Amniotic stem cell (primary cell): ENCODE measurements at places on chromosomes 16 and 17.

GRCh38 chr16:85673529-85674417, 15.0 kb downstream of the GINS2 start:
- DNase-seq = no peak

- peak; percentile 65 for DNase-seq
These were observed 61.3 kb upstream of the KIFC3 start for GRCh38 chr16:57863434-57864160.

- DNase-seq = no peak
These were observed 55.3 kb downstream of the NOG start for GRCh38 chr17:56648806-56649205.

- no peak for DNase-seq
These were observed 541 bp downstream of the RHBDF2 start for GRCh38 chr17:76500747-76501017.

DNA sequence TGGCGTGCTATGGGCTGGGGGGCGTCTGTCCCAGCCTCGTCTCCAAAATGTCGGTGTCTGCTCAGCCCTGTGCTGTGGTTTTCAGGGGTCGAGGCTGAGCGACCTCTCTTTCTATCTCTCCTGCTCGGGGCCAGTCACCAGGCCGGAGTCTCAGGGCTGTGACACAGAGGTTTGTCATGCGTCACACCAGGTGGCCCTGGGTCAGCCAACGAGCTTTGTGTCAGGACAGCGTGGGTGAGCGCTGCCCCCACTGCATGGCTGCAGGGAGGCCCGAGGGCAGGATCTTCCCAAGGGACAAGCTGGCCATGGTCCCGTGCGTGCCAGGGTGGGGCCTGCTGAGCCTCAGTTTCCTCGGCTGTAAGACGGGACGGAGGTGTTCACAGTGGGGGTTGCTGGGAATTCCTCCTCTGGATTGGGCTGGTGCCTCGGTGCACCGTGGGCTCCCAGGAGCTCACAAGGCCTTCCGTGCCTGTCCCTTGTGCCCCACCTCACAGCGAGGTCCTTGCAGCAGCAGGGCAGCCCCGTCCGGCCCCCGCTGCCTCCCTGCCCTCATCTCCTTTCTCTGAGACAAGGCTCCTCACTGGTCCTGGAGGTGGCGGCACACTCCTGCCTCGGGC, 50.5 kb downstream of the CBFA2T3 start:
- DNase-seq = no peak

- no peak for DNase-seq
These were observed 10.7 kb downstream of the ENGASE start for GRCh38 chr17:79085154-79085920.

GRCh38 chr17:336110-337021, 16.2 kb downstream of the RPH3AL start:
- DNase-seq = no peak

DNA sequence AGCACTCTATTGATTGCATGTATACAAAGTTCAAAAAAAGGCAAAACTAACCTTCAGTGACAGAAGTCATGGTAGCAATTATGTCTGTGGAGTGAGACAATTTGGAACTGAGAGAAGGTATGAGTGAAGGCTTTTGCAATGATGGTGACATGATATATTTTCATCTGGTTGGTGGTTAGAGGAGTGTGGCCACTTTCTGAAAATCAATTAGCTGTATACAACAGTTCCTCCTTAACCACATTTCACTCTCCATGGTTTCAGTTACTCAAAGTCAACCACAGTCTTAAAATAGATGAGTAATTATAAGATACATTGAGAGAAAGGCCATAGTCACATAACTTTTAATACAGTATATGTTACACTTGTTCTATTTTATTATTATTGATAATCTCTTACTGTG, 26.2 kb downstream of the ADAMTS18 start:
- DNase-seq = no peak

- DNase-seq = no peak
These were observed 122.9 kb upstream of the SMURF2 start for GRCh38 chr17:64785011-64785421.

- no peak for DNase-seq
These were observed 12.0 kb upstream of the KCNJ18 start for GRCh38 chr17:21680366-21680765.

- DNase-seq = no peak
These were observed 68.7 kb downstream of the ARSG start for GRCh38 chr17:68359791-68360535.

DNA sequence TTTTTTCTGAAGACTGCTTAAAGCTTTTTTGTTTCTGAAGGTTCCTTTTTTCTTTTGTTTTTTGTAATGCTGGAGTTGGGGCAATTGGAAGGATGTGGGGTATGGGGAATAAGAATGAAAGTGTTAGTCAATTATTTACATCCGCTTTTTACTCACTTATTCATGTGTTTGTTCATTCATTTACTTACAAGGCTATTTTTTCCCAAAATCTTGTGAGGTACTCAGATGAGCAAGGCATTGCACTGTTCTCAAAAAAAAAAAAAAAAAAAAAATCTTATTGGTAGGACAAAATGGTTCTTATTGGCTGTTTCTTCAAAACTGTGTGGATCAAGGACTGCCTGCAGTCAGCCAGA, 55.7 kb downstream of the PLD6 start:
- no peak for DNase-seq

- no peak for DNase-seq
These were observed 505.8 kb upstream of the ERCC4 start for GRCh38 chr16:13414154-13414553.

GRCh38 chr17:74253036-74253435, 21.0 kb upstream of the DNAI2 start:
- DNase-seq = no peak

GRCh38 chr17:75853433-75853832, 1.7 kb downstream of the WBP2 start:
- no peak for DNase-seq

GRCh38 chr17:48724251-48725003, 1.4 kb downstream of the PRAC2 start:
- peak; percentile 70 for DNase-seq

- DNase-seq = no peak
These were observed 30.4 kb downstream of the TMEM100 start for GRCh38 chr17:55692276-55692675.

DNA sequence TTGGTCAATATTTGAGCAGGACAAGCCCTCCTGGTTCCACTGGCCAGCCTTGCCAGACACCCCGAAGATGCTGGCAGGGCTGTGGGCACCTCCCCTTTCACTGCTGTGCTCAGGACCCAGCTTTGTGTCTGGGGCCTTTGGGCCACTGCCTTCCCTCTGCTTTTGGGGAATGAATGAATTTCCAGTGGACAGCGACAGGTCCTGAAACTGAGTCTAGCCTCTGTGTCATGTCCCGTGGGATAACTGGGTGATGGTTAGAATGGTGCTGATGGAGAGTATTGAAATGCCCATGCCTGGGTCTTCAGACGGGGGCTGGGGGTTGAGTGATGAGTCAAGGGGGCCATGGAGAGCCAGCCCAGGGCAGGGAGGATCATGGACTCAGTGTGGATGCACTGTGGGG, 135.8 kb downstream of the FOXL1 start:
- DNase-seq = no peak

DNA sequence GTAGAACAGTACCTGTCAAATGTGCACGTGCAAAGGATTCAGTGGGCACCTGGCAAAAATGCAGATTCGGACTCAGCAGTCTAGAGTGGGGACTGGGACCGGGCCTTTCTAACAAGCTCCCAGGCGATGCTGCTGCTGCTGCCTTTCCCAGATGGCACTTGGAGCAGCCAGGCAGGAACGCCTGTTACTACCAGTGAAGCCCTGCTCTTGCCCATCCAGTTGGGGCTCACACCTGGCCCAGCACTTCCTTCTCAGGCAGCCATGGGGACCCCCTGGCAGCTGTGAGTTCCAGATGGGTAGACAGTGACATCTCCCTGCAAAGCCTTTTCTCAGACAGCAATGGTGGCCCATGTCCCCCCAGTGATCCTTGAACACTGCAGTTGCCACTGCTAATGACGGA, 30.4 kb downstream of the KDM8 start:
- no peak for DNase-seq

DNA sequence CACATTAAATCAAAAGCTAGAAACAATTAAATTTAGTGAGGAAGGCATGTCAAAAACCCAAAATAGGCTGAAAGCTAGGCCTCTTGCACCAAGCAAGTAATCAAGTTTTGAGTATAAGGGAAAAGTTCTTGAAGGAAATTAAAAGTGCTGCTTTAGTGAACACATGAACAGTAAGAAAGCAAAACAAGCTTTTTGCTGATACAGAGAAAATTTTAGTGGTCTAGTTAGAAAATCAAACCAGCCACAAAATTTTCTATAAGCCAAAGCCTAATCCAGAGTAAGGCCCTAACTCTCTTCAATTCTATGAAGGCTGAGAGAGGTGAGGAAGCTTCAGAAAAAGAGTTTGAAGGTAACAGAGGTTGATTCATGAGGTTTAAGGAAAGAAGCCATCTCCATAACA, 116.2 kb downstream of the CYB561 start:
- no peak for DNase-seq

DNA sequence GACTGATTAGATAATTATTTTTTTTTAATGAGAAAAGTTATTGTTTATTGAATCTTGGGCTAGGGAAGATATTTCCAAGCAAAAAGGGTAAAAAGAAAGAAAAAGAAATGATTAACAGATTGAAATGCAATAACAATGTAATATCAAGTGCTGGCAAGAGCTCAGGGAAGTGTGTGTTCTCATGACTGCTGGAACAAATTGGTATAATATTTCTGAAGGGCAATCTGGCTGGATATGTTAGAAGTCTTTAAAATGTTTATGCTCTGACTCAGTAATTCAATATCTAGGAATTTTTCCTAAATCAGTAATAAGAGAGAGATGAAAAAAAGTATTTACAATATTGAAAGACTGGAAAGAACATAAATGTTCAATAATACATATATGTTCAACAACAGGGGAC, 7.6 kb upstream of the ZNF624 start:
- no peak for DNase-seq

DNA sequence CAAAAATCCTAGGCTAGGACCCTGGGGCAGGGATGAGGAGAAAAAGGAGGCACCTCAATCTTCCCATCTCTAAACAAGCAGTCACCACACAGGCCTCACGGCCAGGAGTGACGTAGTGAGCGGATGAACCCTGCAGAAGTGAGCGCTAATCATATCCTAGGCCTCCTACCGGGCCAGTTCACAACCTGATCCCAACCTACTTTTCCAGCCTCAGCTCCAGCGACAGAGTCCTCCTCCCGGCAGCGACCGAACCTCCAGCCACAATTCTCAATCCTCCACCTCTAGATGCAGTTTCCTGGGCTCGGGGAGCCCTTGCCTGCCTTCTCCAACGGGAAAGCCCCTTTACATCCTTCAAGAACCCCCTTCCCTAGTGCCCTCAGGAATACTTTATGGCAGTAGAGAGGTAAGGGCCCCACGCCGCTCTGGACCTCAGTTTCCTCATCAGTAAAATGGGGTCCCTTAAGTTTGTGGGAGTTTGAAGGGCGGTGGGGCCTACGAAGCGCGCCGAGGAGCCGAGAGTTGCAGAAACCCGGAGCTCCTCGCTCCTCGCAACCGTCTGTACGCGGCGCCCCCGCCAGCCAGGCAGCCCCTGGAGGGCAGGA, 1.4 kb downstream of the ZNF668 start:
- no peak for DNase-seq

DNA sequence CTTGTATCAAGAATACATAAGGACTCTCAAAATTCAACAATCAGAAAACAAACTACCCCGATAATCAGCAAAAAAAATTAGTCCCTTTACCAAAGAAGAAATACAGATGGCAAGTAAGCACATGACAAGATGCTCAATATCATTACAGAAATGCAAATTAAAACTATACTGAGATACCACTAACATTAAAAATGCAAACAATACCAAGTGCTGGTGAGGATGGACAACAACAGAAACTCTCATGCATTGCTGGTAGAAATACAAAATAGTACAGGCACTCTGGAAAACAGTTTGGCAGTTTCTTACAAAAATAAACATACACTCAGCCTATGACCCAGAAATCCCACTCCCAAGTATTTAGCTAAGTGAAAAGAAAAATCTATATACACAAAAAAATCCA, 7.5 kb downstream of the CEP112 start:
- no peak for DNase-seq

GRCh38 chr17:8001976-8002720, at the start of gene GUCY2D:
Gene GUCY2D (plus strand): TSS chr17:8002615. CDS start chr17:8003048, 433 bp downstream.
- DNase-seq = no peak

DNA sequence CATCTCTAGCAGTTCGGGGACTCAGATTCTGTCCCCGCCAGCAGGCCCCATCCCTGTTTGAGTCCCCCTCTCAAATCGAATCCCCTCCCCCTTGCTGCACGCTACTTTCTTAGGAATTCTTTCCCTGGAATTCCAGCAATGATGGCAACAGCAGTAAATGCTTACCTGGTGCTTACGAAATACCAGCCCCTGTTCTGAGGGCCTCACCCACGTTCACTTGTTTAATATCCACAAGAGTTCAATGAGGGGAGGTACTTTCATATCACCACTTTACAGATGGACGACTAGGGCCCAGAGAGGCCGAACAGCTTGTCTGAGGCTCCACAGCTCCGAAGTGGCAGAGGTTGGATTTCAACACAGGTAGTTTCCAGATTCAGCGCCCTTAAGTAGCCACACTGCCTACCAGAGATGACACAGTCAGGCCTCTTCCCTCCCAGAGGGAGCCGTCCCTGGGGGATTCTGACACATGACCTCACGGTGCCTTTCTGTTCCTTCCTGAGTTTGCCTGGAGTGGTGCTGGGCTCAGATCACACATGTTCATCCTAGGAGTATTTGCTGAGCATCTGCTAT, 120.7 kb upstream of the GSE1 start:
- no peak for DNase-seq

DNA sequence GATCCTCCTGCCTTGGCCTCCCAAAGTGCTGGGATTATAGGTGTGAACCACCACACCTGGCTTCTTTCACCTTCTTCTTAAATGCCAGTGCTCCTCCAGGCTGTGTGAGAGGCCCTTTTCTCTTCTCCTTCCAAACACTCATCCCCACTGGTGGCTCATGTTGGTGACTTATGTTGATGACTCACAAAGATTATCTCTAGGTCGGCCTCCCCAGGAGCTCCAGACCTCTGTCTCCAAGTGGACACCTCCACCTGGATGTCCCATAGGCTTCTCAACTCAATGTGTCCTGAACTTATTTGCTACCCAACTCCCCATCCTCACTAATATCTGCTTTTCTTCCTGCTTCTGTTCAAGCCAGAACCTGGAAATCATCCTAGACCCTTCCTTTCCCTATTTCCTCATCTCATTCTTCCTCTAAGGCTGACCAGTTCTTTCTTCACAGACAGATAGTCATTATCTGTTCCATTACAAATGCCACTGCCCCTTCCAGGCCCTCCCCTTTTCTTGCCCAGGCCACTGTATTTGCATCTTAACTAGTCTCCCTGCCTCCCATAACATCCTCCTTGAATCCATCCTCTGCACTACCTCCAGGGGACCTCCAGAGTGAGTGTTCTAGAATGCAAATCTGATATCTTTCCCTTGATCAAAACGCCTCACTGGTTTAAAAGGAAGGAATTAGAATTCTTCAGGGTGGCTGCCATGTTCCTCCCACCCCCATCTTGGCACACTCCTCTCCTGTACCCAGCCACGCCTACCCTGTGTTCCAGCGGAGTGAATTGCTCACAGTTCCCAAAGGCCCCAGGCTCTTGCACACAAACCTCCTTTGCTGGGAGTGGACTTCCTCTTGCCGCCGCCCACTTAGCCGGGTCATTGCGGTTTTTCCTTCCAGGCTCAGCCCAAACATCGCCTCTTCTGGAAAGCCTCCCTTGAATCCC, 34.8 kb upstream of the FBXO47 start:
- peak; percentile 43 for DNase-seq

- no peak for DNase-seq
These were observed 28.6 kb downstream of the CLEC16A start for GRCh38 chr16:10972819-10973464.
